NCI-H1436 treated with DMSO at 0.1 percent for 48 hours (cell line): ENCODE measurements at places on chromosomes 16 and 17.

- DNase-seq = no peak
These were observed 49.6 kb downstream of the CYLD start for GRCh38 chr16:50791522-50791921.

DNA sequence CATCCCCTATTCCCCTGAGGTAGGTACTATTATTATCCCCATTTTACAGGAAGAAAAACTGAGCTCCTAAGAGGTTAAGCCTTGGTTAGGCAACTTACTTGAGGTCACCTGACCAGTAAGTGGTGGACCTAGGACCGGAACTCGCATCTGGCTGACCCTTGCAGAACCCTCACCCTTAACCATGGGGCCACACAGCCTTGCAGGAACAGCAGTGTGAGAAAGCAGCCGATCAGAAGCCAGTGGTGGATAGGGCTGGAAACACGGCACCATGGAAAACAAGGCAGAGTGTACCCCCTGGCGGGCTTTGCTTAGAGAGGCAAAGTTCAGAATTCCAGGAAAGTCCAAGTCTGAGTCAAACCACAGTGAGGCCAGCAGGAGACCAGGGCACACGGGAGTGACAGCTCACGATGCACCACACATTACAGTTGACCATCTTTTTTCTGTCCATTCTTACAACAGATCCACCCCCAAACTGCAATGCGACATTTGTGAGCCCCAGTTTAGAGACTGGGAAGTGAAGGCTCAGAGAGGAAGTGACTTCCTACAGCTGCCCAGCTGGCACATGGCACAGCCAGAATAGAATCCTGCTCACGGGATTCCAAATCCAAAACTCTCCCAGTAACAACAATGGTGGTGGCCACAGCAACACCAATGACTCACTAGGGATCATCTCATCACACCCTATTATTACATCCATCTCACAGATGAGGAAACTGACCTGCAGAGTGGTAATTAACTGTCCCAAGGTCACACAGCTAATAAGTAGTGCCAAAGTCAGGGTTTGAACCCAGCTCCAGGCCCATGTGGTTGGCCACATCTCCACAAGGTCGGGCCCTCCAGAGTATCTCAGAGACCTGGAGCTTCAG, 20.3 kb downstream of the KIFC3 start:
- no peak for DNase-seq

- DNase-seq = no peak
These were observed at the start of gene PLCG2 for GRCh38 chr16:81778861-81779535. Gene PLCG2, plus strand, starts transcription at chr16:81779291. Its CDS starts 6,699 bp downstream, at chr16:81785990.

- no peak for DNase-seq
These were observed 86.8 kb downstream of the CA10 start for GRCh38 chr17:52071712-52072111.

DNA sequence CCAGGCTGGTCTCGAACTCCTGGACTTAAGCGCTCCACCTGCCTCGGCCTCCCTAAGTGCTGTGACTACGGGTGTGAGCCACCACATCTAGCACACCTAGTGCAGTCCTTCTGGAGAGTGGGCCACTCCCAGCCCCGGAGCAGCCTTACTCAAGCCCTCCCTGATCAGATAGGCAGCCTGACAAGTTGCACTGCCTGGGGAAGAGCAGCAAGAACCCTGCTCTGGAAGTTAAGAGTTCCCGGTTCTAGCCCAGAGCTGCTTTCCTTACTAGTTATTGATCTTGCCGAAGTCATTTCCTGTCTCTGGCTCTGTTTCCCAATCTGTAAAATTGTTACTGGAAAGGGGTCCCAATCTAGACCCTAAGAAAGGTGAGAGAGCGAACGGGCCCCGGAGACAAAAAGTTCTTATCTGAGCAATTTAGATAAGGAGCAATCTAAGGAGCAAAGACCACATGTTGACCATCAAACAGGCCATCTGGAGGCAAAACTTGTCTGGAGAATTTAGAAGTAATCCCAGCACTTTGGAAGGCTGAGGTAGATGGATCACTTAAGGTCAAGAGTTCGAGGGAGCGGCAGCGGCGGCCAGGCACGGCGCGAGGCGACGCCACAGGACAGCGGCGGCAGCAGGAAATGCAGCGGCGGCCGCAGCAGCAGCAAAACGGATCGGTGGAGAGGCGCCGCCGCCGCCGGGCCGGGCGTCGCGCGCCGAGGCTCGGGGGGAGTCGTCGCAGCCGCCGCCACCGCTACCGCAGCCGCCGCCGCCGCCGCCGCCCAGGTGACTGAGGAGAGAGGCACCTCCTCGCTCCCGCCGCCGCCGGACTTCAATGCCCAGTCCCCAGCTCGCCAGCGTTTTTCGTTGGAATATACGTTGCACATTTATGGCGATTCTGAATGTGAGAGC, 4.3 kb upstream of the NAGLU start:
- DNase-seq = no peak

GRCh38 chr17:488993-489757, 136.6 kb upstream of the RPH3AL start:
- DNase-seq = no peak

DNA sequence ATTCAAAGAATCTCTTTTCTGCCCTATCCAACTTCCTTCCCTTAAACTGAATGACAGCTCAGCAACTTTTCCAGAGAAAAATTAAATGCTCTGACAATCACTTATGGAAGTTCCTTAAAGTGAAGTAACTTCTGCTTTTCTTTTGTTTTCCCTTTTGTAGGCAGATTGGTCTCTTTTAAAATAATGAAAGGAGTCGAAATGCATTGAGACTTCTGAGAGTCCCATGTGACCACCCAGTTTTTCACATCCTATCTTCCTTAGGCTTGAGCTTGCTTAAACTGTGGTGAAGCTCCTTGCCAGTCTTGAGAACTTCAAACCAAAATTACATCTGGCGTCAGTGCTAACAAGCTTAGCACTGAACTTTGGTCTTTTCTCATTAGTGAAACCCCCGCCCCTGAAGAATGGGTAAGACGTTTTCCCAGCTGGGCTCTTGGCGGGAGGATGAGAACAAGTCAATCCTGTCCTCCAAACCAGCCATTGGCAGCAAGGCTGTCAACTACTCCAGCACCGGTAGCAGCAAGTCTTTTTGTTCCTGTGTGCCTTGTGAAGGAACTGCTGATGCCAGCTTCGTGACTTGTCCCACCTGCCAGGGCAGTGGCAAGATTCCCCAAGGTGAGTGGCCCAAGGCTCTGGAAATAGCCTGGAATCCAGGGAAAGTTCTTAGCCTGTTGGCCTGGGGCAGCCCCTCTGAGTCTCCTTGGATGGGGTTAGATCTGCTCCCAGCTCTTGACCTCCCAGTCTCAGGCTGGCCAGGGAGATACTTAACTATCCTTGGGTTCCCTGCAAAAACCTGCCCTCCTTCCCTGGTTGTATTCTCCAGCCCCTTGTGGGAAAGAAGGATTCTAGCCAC, 1.2 kb downstream of the TMEM106A start:
- DNase-seq = no peak

DNA sequence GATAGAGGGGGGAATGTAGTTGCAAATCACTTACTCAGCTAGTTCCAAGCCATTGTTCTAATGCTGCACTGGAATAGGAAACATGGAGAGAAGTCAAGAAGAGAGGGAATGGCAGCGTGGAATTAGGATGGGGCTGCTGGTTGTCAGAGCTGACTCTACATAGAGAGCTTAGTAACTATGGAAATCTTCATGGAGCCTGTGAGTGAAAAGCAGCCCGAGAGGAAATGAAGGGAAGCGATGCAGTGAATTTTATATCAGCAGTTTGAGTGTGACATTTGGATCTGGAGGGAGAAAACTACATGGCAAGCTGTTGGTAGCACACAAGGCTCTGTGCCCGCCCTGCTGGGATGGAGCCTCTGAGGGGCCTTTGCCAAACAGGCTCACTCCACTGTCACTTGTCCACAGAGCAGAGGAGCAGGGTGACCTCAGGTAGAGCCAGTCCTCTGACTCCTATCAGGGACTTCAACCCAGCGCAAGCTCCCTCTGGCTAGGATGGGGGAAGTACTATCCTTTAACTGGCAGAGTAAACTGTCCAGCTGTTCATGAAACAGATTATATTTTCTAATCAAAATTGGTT, 27.9 kb upstream of the PMFBP1 start:
- no peak for DNase-seq

DNA sequence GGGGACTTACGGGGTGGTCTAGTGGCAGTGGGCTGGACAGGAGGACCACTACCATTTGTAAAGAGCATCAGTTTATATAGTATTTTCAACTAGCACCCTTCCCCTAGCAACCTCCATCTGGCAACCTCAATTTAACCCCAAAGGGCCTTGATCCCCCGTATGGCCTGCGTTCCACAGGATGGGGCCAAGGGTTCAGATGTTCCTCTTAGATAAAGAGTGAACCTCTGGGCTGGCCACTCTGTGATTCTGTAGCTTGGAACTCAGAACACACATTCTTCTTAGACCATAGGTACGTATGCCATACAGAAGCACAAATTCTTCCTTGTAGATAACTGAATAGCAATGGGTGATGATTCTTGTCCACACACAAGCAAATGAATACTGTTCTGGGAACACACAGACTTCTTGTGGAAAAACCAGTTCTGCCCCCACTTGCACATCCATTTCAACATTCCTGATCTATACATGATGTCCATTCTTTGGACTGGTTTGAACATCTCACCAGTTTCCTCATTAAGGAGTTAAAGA, 1.9 kb upstream of the GGA2 start:
- no peak for DNase-seq

DNA sequence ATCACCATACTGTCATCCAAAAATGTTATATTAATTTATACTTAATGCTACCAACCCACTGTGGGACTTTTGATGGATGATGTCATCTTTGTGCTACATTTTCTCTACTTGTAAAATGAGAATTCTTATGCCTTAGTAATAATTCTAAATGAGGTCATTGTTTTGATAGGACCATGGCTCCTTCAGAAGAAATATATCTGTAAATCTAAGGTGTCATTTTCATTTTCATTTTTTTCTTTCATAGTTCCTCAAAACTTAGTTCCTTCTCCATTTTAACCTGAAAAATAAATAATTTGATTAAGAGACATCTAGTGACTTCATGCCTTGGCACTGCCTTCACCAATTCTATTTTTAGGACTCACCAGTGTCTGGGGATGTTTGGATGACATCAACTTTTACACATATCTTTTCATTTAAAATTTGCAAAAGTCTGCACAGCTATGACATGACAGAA, 48.7 kb downstream of the GPRC5B start:
- DNase-seq = no peak

DNA sequence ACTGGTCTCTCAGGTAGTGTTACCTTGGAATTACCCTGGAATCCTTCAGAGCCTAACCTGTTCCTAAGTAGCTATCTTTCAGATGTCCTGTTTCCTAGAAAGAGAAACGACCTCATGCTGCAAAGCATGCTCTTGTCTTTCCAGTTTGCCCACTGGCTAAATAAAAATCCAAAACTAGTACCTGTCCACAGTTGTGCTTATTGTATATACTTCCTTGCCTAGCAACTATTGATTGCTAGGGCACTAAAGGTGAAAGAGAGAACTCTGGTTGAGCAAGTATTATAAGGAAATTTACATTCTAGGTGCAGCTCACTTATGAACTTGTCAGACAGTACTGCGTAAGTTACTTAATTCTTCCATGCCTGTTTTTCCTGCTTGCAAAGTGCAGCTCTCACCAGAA, 38.5 kb downstream of the LIG3 start:
- DNase-seq = no peak

GRCh38 chr16:19153876-19154275, 14.2 kb upstream of the SYT17 start:
- no peak for DNase-seq

- no peak for DNase-seq
These were observed 48.5 kb downstream of the IRF8 start for GRCh38 chr16:85947230-85948137.

DNA sequence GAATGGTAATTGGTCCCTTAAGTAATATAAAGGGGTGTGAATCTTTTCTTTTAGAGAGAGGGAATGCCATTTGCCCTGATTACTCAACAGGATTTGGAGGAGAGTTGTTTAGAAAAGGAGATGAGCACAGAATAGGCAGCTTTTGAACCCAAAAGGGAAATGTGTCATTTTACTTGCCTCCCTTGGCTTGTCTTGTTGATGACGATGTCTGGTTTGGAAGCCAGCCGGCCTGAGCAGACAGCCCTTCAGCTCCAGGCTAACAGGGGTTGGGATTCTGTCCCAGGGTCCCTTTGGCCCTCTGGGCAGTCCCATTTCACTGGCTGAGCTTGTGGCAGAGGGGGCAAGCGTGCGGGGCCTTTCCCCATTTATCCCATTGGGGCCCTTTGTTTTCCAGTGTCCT, 22.3 kb upstream of the PRKAR1A start:
- DNase-seq = no peak

GRCh38 chr16:50213939-50214519, 52.3 kb upstream of the ADCY7 start:
- DNase-seq = no peak

DNA sequence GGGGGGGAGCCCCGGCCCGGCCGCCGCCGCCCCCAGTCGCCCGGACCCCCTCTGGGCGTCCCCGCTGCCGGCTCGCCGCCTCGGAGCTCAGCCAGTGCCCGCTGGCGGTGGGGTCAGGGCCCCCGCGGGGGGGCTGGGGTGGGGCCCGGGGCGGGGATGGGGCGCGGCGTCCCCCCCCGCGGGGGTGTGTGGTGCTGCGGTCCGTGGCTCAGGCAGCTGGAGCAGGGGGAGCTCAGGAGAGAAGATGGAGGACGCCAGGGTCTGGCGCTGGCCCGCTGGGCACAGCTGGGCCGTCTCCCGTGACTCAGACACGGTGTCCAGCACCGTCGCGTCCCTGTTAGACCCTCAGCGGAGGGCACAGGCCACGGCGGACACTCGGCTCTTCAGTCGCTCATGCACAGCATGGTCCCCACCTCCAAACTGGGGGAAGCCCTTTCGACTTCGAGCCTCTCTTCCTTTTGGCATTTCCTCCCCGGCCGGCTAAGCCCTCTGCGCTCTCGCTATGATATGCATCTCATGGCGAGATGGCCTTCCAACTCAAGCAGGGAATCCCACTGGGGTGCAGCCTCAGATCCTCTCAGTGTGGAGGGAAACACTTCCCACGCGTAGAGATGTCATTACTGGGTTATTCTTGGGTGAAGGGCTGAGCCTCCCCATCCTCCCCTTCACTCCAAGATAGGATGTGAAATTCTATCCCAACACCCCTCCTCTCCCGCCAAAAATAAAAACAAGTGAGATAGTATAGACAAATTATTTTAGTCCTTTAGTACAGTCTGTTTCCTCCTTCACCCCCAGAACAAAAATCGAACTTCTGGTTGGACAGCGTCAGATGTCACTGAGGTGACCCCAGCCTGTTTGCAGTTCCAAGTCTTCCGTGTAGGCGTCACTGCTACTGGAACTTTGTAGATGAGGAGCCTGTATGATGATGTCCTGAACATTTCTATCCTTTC, 522 bp upstream of the VEZF1 start:
- no peak for DNase-seq

DNA sequence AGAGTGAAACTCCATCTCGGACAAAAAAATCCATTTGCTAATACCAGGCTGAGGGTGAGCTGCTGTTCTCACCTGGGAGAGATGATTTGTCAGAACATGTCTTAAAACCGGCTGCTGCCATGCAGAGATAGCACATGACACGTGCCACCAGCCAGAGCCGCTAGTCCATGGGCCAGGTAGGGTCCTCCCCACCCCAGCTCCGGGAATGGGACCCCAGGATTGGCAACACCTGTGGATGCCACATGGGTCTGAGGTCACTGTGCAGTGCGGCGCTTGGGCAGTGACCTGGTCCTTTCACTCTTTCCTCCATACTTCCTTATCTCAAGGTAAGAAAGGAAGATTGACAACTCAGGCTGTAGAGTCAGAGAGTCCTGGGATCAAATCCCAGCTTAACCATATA, 393.3 kb upstream of the TNRC6C start:
- no peak for DNase-seq

GRCh38 chr16:49534901-49535610, 161.5 kb downstream of the C16orf78 start:
- no peak for DNase-seq

- no peak for DNase-seq
These were observed 46.1 kb downstream of the WSB1 start for GRCh38 chr17:27339836-27340550.
